ENCODE measurements at places on chromosomes 1 and 21. TPM values are rescaled to one million over a fixed set of nuclear protein-coding genes. Genes with fewer than 3 reads are reported as not detected.

DNA sequence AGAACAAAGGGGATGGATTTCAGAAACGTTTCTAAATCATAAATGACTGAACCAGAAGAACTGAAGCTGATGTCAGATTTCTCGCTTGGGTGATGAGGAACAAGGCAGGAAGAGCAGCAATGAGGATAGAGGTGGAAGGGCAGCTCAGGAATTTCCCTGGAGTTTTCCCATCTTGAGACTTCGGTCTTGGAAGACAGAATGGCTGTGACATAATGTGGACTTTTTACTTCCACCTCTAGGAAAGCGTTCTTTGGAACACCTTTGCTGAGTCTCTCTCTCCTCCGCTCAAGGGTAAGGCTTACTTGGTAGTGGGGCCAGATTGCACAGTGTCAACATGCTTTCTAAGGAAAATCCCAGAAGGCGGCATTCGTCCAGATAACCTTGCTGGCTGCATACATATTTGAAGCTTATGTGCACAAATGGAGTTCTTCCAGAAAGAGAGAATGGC lies 36.6 kb downstream of the DEGS1 start:
- no peak for DNase-seq

DNA sequence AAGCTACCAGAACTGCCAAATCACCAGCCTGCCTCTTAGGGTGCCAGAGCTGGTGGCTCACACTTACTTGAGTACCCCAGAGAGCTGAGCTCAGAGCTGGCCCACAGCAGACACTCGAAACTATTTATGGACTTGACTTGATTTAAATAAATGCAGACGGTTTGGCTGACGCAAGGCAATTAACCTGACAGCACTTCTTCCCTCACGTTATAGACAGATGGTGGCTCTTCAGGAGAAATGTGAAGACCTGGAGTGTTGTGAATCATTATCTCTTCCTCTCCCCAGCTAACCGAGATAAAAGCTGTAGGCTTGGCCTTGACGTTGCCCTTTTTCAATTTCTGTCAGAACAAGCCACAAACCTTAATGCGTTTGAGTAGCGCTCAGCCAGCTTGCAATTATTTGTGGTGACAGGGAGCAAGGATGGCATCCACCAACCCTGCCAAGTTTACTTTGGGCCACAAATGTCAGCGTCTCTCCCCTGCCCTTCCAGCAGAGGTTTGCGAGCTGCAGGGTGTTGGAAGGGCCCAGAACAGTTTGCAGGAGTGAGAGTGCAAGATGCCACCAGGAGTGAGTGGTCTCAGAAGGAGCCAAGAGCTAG lies 34.0 kb upstream of the BCAR3 start:
- DNase-seq: peak; percentile 50

DNA sequence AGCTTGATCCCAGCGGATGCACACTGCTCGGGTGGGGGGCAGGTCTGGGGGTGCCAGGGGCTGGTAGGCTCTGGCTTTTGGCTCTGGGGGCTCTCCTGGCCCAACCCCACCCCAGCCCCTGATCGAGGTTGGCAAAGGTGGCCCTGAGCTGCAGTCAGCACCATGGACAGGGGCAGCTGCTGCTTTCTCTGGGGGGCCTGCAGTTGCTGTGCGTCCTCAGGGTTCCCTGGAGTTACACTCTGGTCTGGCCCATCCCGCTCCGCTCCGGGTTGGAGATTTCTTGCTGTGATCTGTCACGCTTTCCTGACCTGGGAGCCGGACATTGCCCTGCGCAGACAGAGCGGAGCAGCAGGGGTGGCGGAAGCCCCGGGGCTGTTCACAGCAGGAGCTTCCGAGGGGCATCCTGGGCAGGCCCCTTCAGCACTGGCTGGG lies 8.0 kb upstream of the PLCH2 start:
- DNase-seq: peak; percentile 65

- DNase-seq: no peak
Measured at GRCh38 chr1:12620931-12621330, 2.9 kb upstream of the DHRS3 start.

GRCh38 chr1:167221126-167221737 lies 546 bp downstream of the POU2F1 start:
- no peak for DNase-seq

GRCh38 chr21:44658541-44658910 lies 794 bp downstream of the KRTAP12-3 start:
- no peak for DNase-seq

DNA sequence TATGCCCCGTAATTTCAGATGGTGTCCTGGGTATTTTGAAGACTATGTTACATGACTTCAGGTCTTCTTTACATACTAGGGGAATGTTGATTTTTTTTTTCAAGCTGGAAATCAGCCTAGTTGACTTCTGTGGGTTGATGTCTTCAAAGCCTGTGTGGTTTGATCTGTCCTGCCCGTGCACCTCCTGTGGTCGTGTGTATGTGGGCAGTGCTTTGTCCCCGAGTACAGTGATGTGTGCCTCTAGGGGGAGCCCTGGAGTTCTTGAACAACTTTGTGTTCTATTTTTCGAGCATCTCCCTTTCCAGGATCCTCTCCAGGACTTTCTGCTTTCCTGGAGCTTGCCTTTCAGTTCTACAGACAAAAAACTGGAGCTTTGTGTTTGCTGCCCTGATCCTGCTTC lies 28.9 kb downstream of the OBSCN start:
- no peak for DNase-seq

GRCh38 chr1:24547195-24547594 lies 8.7 kb upstream of the NCMAP start:
- no peak for DNase-seq

DNA sequence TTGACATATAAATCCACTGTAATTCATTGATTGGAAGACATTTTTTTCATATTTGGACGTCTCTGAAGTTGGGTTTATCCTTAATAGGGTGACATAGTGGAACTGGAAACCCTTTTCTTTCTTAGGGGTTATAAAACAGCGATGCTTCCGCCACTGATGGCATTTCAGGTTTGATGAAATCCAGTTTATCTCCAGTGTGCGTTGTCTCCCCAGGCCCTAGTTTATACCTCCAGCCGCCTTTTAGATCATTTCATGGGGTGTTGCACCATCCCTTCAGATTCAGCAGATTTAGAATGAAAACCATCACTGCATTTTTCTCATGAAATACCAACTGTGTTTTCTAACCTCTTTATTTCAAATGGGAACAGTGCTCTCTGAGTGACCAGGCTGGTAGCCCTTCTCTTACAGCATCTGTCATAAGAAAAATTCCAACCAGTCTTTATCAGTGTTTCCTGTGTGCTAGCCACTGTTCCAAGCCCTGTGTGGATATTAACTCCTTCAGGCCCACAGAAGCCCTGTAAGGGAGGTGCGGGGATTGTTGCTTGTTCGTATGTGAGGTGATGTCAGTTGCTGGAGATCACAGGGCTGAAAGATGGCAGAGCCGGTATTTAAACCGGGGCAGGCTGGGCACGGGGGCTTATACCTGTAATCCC lies 19.0 kb downstream of the H6PD start:
- no peak for DNase-seq

DNA sequence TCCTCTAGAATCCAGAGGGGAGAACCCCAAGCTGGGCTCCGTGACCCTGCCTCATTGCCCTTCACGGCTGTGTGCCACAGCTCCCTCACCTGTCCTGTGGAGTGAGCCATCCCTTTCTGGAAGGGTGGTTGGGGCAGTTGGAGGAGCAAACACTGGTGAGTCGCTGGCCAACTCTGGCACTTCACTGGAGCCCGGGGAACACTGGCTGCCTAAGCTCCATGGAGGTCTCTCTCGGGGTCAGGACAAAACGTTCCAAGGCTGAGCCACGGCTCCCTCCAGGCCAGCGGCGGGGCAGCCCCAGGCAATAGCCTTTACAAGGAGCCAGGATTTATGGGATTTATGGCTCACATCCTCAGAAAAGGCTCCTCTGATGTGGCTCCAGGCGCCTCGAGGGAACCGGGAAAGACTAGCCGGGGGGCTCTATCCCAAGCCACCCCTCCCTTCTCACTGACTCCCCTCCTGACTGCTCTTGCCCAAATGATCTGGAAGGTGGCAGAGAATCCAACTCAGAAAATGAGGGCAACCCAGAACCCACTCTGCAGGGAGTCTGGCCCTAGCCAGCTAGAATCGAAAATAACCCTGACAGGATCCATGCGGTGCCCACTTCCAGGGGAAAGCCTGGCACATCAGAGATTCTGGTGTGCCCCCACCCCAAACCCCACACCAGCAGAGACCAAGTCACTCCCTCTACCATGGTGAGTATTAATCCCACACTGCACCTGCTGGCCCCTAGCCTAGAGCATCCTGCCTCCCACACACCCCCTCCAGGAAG lies 75.2 kb downstream of the GLIS1 start:
- DNase-seq: no peak

GRCh38 chr1:93758842-93759515 lies 77.3 kb upstream of the BCAR3 start:
- DNase-seq: peak; percentile 42

GRCh38 chr21:16642353-16642752 lies 870.5 kb upstream of the CXADR start:
- DNase-seq: no peak

GRCh38 chr1:174550296-174550695 lies 102.5 kb downstream of the GPR52 start:
- DNase-seq: no peak

GRCh38 chr1:32733582-32734321 lies 31.2 kb upstream of the SYNC start:
- DNase-seq: peak; percentile 48

- no peak for DNase-seq
Measured at GRCh38 chr1:8640950-8641349, 176.5 kb downstream of the RERE start.

GRCh38 chr1:232486006-232486405 lies 143.9 kb downstream of the SIPA1L2 start:
- DNase-seq: no peak

The CD247 gene
- 0.57 TPM for total RNA-seq

The TRABD2B gene
- total RNA-seq: 0.92 TPM

The PLEKHA6 gene
- 21.6 TPM for total RNA-seq

The C1orf167 gene
- total RNA-seq: 2.1 TPM

Data from left ventricle myocardium superior (tissue), 1 donor.